Left ventricle myocardium inferior (tissue), 1 donor: ENCODE measurements at places on chromosomes 13 and 19. TPM values are rescaled to one million over a fixed set of nuclear protein-coding genes. Genes with fewer than 3 reads are reported as not detected.
A peak's percentile ranks its signal among the peaks of the same experiment; 100 is the strongest.

The LYPD5 gene
- total RNA-seq: 1.3 TPM

GRCh38 chr19:53980539-53981375, 10.7 kb upstream of the CACNG6 start:
- H3K36me3 ChIP-seq: no peaks in the 10 kb centered on the region
- H3K4me1 ChIP-seq: peaks cover 34% of the 10 kb centered on the region
- H3K27ac ChIP-seq: peak overlapping the region; percentile 38
- H3K4me3 ChIP-seq: peak overlapping the region; percentile 57
- no peak for DNase-seq
- H3K27me3 ChIP-seq: peaks cover 92% of the 10 kb centered on the region

GRCh38 chr19:45152504-45153338, 8.1 kb downstream of the NKPD1 start:
- H3K4me1 ChIP-seq: peaks cover 29% of the 10 kb centered on the region
- H3K27ac ChIP-seq: peak overlapping the region; percentile 61
- no peaks in the 10 kb centered on the region for H3K36me3 ChIP-seq
- H3K4me3 ChIP-seq: peak overlapping the region; percentile 62

DNA sequence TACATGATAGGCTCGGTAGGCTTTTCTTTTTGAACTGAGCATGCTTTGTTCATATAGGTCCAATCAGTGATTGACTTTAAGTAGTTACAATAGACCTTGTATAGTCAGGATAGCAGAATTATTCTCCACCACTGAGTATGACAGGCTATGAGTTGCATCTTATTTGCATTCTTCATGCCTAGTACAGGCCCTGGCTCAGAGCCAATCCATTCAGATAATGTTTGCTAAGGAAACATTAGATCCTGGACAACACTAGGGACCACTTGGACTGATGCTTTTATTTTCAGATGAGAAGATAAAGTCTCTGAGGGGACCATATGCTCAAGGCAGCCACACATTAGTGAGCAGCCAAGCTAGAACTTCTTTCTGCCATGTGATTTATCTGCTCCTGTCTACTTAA, 133.9 kb downstream of the KL start:
- H3K27me3 ChIP-seq: no peaks in the 10 kb centered on the region
- DNase-seq: no peak
- H3K27ac ChIP-seq: no peak overlapping the region

- peaks cover 9% of the 10 kb centered on the region for H3K4me1 ChIP-seq
- no peak for DNase-seq
Measured at GRCh38 chr19:37914908-37915307, 7.9 kb downstream of the SIPA1L3 start.

- H3K4me3 ChIP-seq: peak overlapping the region; percentile 88
- H3K4me1 ChIP-seq: peaks cover 52% of the 10 kb centered on the region
- peaks cover 17% of the 10 kb centered on the region for H3K36me3 ChIP-seq
- peak overlapping the region; percentile 93 for H3K27ac ChIP-seq
- no peaks in the 10 kb centered on the region for H3K27me3 ChIP-seq
Measured at GRCh38 chr19:3987619-3988371, 2.5 kb upstream of the EEF2 start.

DNA sequence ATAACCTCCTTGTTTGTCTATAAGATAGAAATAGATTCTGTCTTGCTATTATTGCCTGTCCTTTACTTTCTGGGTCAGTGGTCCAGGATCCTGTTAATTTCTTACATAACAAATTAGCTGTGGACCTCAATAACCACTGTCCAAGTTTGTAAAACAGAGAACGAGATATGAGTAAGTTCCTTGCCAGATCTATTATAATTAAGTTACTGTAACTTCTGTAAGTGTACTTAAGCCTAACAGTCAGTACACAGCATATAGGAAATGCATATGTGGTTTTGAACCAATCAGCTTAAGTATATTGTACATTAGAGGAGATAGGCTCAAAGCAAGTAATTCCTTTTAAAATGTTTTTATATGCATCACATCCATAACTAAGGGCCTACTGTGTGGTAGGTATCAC, 34.9 kb downstream of the HTR2A start:
- no peak for DNase-seq
- no peak overlapping the region for H3K27ac ChIP-seq
- H3K4me3 ChIP-seq: no peak overlapping the region
- no peaks in the 10 kb centered on the region for H3K36me3 ChIP-seq
- no peaks in the 10 kb centered on the region for H3K4me1 ChIP-seq

DNA sequence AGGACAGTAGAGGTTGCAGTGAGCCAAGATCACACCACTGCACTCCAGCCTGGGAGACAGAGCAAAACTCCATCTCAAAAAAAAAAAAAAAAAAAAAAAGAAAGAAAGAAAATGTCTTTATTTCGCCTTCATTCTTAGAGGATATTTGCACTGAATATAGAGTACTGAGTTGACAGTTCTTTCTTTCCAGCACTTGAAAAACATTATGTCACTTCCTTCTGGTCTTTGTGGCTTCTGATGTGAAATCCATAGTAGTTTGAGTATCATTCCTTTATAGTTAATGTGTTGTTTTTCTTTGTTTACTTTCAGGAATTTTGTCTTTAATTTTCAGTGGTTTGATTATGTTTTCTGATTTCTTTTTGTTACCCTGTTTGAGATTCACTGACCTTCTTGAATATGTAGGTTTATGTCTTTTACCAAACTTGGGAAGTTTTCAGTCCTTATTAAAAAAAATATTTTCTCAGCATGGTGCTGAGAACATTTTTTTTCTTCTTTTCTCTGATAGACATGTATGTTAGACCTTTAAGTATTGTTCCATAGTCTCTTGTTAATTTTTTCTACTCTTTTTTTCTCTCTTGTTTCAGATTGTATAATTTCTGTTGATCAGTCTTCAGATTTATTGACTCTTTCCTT, 50.1 kb downstream of the PCCA start:
- no peaks in the 10 kb centered on the region for H3K27me3 ChIP-seq
- no peak overlapping the region for H3K27ac ChIP-seq
- H3K4me3 ChIP-seq: no peak overlapping the region
- peaks cover 4% of the 10 kb centered on the region for H3K36me3 ChIP-seq
- H3K4me1 ChIP-seq: no peaks in the 10 kb centered on the region

The CCL25 gene
- total RNA-seq: not detected

- DNase-seq: no peak
- peaks cover 10% of the 10 kb centered on the region for H3K27me3 ChIP-seq
- no peak overlapping the region for H3K27ac ChIP-seq
- no peak overlapping the region for H3K4me3 ChIP-seq
- no peaks in the 10 kb centered on the region for H3K36me3 ChIP-seq
- H3K4me1 ChIP-seq: no peaks in the 10 kb centered on the region
Measured at GRCh38 chr13:95471960-95472359, 80.6 kb upstream of the CLDN10 start.

- H3K27me3 ChIP-seq: no peaks in the 10 kb centered on the region
- peaks cover 25% of the 10 kb centered on the region for H3K4me1 ChIP-seq
- H3K36me3 ChIP-seq: peaks cover 20% of the 10 kb centered on the region
- no peak for DNase-seq
Measured at GRCh38 chr19:13782537-13782936, 8.3 kb downstream of the C19orf53 start.

GRCh38 chr19:15464394-15465385, at the start of gene RASAL3:
TSS of gene RASAL3 (minus strand) at chr19:15464544. CDS start at chr19:15464358, 186 bp downstream.
- peaks cover 5% of the 10 kb centered on the region for H3K4me1 ChIP-seq
- H3K27me3 ChIP-seq: peaks cover 88% of the 10 kb centered on the region
- no peaks in the 10 kb centered on the region for H3K36me3 ChIP-seq
- no peak within 1 kb of the TSS for H3K27ac ChIP-seq
- DNase-seq: no peak

DNA sequence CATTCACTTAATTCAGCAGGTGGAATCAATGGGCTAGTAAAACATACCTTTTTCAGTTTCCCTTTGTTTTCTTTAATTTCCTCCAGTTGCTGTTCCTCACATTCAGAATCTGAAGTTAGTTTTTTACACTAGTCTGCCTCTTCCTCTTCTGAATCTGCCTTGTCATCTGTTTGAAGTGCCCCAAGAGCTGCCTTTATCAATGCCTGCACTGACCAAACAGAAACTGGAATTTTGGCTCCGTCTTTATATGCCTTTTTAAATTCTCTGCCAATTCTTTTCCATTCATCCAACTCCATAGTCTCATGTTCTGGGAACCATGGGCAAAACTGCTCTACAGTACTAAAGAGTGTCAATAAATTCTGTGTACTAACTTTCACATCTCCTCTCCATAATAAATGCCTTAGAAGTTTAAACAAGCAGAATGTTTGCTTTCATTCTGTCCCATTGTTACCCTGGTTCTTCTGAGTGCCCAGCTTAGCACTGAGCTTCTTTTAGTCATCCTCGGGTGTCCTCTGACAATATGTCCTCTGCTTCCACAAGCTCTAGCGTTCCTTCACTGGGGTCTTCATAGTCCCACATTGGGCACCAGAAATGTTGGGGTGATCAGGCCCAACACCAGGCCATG, 154.2 kb downstream of the ZNF486 start:
- H3K27me3 ChIP-seq: no peaks in the 10 kb centered on the region
- H3K36me3 ChIP-seq: no peaks in the 10 kb centered on the region
- no peaks in the 10 kb centered on the region for H3K4me1 ChIP-seq
- H3K4me3 ChIP-seq: no peak overlapping the region

DNA sequence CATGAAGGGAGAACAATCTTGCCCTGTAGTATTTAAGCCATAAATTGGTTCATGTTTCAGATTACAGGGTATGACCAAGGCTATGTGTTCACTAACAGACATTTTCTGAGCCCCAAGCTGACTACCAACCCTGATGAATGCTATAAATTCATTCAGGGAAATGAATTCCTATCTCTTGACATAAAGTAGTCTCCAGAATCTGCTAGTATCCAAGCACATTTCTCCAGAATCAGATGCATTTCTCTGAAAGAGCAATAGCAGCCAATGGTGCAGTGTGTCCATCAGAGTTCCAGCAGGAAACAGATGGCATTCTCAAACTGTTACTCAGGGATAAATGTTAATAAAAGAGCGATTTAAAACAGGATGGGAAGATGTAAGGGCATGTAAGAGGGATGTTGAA, 226.4 kb downstream of the COG6 start:
- no peak overlapping the region for H3K4me3 ChIP-seq
- peaks cover 39% of the 10 kb centered on the region for H3K4me1 ChIP-seq
- no peaks in the 10 kb centered on the region for H3K27me3 ChIP-seq
- no peaks in the 10 kb centered on the region for H3K36me3 ChIP-seq
- no peak overlapping the region for H3K27ac ChIP-seq

- H3K27me3 ChIP-seq: no peaks in the 10 kb centered on the region
- H3K27ac ChIP-seq: peak overlapping the region; percentile 39
- no peaks in the 10 kb centered on the region for H3K36me3 ChIP-seq
- peaks cover 26% of the 10 kb centered on the region for H3K4me1 ChIP-seq
Measured at GRCh38 chr13:71522941-71523526, 344.0 kb downstream of the DACH1 start.

The CACNG7 gene
- not detected for total RNA-seq

DNA sequence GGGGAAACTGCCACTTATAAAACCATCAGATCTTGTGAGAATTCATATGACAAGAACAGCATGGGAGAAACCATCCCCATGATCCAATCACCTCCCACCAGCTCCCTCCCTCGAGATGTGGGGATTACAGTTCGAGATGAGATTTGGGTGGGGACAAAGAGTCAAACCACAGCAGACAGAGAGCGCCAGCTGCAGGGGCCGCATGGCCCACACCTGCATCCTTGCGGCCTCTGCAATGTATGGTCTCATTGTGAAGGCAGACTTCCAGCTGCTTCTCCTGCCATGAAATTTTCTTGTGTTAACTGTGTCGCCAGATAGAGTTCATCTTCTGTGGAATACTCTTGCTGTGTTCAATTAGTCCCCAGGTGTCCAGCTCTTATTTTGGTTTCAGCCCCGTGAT, 17.3 kb upstream of the SLC15A1 start:
- DNase-seq: no peak
- H3K4me3 ChIP-seq: no peak overlapping the region
- peaks cover 15% of the 10 kb centered on the region for H3K27me3 ChIP-seq
- no peaks in the 10 kb centered on the region for H3K36me3 ChIP-seq
- no peak overlapping the region for H3K27ac ChIP-seq

- DNase-seq: peak; percentile 76
- H3K27me3 ChIP-seq: no peaks in the 10 kb centered on the region
- peaks cover 74% of the 10 kb centered on the region for H3K36me3 ChIP-seq
- H3K27ac ChIP-seq: peak overlapping the region; percentile 58
Measured at GRCh38 chr19:35013041-35013819, 13.1 kb downstream of the GRAMD1A start.

- peaks cover 11% of the 10 kb centered on the region for H3K27me3 ChIP-seq
- DNase-seq: no peak
- H3K4me3 ChIP-seq: peak overlapping the region; percentile 60
- peaks cover 6% of the 10 kb centered on the region for H3K36me3 ChIP-seq
- H3K27ac ChIP-seq: peak overlapping the region; percentile 50
Measured at GRCh38 chr13:113002206-113002912, 33.3 kb downstream of the MCF2L start.

- no peak for DNase-seq
- H3K36me3 ChIP-seq: no peaks in the 10 kb centered on the region
- H3K4me3 ChIP-seq: no peak overlapping the region
- no peak overlapping the region for H3K27ac ChIP-seq
Measured at GRCh38 chr13:23516190-23516589, 54.0 kb upstream of the TNFRSF19 start.

The MED4 gene
- total RNA-seq: 39.4 TPM

- peaks cover 27% of the 10 kb centered on the region for H3K27me3 ChIP-seq
- no peak overlapping the region for H3K27ac ChIP-seq
- H3K36me3 ChIP-seq: no peaks in the 10 kb centered on the region
- no peaks in the 10 kb centered on the region for H3K4me1 ChIP-seq
Measured at GRCh38 chr19:30883071-30883470, 466.2 kb downstream of the TSHZ3 start.

The IFNL1 gene
- not detected for total RNA-seq

GRCh38 chr13:75715601-75716523, 79.7 kb downstream of the LMO7 start:
- H3K27ac ChIP-seq: no peak overlapping the region
- H3K27me3 ChIP-seq: no peaks in the 10 kb centered on the region
- DNase-seq: no peak
- H3K36me3 ChIP-seq: no peaks in the 10 kb centered on the region
- H3K4me3 ChIP-seq: no peak overlapping the region

DNA sequence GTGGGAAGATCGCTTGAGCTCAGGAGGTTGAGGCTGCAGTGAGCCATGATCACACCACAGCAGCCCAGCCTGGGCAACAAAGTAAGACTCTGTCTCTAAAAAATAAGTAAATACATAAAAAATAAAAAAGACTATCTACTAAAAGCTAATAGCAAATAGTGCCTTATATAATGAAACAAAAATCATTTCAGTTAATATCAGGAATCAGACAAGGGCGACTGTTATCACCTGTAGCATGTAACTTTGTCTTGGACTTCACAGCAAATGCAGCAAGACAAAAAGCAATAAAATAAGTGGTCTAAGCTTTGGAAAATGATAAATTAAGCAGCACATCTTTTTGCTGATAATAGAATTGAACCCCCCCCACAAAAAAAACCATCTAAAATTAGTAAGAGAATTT, 21.2 kb upstream of the GPI start:
- no peak overlapping the region for H3K27ac ChIP-seq
- H3K27me3 ChIP-seq: no peaks in the 10 kb centered on the region
- H3K4me3 ChIP-seq: no peak overlapping the region
- no peak for DNase-seq
- peaks cover 5% of the 10 kb centered on the region for H3K4me1 ChIP-seq

DNA sequence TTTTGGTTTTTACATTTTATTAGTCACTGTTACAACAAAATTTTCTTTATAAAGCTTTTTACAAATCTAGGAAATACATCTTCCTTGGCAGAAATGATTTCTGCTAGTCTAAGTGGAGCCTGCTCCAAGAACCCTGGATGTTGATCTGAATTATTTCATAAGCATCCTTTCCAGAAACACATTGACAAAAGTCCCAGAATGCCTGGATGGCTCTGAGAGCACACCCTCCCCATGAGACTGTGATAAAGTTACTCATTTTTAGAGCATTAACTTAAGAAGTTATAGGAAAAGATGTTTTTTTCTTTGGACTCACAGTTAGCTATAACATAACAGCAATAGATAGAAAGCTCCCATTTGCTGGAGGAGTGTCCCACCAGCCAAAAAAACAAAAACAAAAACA, 559.6 kb upstream of the SPRY2 start:
- H3K4me3 ChIP-seq: peak overlapping the region; percentile 4
- H3K36me3 ChIP-seq: no peaks in the 10 kb centered on the region
- H3K4me1 ChIP-seq: peaks cover 15% of the 10 kb centered on the region
- peak overlapping the region; percentile 74 for H3K27ac ChIP-seq
